ENCODE measurements at places on chromosomes 5 and 9.

- no peak for DNase-seq
Observed at GRCh38 chr9:13179257-13179656, 100.2 kb downstream of the MPDZ start.

DNA sequence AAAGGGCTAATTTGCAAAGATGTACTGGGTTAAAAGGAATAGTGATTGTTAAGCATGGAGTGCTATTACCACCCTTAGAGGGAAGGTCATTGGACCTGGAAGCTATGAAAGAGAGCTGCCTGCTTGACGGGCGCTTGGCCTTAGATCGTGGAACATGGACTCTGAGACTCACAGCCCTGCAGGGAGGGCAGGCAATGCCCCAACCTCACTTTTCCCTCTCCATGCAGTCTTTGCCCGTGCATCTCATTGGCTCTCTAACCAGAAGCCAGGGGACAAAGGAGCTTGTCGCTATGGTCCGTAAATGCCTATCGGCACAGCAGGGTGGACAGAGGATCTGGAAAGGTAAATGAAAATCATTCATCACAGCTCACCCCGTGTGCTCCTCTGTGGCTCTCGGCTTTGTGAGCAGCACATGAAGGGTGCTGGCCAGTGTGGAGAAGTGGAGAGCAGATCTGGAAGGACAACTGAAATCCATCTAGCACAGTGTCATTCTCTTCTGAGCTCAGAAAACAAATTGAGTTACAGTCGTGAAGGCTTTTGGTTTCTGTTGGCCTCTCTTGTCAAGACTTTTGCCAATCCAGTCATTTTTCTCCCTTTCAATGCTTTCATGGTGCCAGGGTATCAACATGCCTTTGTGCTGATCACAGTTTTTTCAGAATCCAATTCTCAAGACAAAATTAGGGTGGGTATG, 186.2 kb downstream of the SNX18 start:
- DNase-seq = no peak

DNA sequence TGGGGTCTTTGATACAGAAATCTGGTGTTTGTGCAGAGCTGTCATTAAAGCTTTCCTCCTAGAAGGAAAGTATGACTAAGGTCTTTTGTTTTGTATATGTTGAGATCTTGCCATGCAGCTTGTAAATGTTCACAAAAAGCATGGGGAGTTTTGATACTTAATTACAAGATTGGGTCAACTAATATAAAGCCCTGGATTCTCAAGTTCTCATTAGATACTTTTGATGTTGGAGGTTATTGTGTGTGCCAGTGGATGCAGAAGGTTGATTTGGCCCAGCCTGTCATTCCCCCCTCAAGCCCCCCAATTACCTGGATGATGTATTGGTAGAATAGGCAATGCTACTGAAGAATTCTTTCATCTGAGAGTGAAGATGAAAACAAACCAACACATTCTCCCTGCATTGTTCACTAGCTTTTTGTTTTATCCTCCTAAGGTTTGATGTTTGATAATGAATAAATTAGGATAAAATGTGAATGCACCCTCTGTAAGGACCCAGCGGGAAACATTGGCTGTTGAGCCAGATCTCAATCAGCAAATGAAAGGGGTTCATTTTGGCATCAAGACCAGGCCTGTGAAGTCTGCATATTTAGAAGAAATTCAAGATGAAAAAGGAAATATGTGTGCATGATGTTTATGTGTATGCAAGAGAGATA, 61.9 kb upstream of the ADAMTS19 start:
- DNase-seq = no peak

DNA sequence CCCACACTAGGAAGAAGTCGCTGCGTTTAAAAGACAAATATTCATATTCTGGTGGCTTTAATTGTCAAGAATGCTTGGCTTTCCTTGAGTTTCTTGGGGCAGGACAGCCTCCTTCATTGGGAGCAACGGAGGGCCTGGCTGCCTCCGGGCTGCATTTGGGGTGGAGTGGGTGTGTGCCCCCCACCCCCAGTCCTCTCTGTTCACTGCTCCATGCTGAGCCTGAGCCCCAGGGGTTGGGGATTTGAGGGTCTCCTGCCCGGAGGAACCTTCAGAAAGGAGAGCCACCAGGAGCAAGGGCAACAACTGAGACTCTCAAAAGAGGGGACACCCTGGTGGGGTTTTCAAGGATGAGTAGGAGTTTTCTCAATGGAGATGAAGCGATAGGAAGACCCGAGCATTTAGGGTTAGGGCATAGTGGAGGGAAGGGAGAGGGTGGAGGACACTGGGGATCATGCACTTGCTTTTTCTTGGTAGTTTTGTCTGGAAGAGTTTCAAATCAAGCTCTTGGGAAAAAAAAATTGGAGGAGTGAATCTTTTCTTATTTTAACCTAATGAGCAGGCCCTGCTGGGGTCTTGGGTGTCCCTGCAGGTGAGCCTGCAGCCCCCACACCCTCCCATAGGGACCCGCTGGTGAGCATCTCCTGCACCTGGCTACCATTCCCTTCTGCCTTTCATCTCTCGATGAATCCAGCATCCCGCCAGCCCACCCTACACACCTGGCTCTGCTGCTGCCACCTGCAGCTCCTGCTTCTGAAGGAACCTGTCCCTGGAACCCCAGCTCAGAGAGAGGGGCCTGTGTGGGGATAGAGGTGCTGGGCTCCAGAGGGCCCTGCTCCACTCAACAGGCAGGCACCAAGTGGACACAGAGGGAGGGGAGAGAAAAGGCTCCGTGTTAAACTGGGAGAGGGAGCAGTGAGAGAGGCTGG, 4.1 kb downstream of the SLC6A19 start:
- DNase-seq = no peak

DNA sequence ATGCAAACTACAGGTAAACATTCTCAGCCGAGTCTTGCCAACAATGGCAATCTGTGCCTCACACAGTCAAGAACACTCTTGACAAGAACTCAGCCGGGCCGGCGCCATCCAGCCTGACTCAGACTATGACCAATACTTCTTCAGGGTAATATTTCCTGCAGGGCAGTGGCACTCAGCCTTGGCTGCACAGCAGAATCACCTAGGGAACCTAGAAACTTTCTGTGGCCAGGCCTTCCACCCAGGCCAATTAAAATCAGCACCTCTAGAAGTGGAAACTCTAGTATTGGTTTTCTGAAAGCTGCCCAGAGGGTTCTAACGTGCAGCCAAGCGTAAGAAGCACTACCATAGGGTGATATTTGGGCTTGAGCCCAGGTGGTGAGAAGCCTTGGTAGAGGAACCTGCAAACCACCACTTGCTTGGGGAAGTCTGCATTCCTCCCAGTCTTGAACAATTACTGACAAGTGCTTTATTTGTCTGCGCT, 120.6 kb downstream of the TTLL11 start:
- no peak for DNase-seq

DNA sequence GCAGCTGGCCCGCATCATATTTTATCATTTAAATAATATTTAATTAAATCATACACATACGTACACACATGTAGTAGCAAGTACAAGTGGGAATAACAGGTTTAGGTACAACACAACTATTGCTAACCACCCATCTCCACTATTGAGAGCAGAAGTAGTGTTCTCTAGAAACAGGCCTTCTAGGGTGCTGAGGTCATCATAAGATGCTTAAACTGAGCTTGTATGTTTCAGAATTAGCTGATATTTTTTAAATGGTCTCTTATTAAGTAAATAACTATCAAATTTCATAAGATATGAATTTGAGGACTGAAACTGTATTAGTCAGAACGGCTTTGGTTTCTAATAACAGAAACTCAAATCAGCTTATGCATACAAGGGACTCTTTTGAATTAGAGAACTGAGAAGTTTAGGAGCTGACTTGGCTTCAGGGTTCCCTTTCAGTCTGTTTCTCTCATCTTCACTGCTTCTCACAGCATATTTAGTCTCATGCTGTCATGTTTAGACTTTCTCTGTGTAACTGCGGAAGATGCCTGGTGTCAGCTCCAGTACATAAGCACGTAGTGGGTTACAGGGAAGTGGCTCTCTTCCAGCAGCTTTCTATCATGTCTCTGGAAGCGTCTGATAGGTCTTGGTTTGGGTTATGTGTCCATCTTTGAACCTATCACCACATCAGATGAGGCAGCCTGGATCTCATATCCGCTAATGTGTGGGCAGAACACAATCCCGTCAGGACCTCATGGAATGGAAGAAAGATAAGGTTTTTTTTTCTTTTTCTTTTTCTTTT, 25.0 kb upstream of the OCLN start:
- DNase-seq = no peak

GRCh38 chr9:126398403-126399058, 71.9 kb downstream of the MVB12B start:
- DNase-seq = peak; percentile 65

GRCh38 chr5:61273279-61273975, 58.6 kb upstream of the ZSWIM6 start:
- no peak for DNase-seq
